ENCODE measurements at places on chromosomes 5 and 9.

DNA sequence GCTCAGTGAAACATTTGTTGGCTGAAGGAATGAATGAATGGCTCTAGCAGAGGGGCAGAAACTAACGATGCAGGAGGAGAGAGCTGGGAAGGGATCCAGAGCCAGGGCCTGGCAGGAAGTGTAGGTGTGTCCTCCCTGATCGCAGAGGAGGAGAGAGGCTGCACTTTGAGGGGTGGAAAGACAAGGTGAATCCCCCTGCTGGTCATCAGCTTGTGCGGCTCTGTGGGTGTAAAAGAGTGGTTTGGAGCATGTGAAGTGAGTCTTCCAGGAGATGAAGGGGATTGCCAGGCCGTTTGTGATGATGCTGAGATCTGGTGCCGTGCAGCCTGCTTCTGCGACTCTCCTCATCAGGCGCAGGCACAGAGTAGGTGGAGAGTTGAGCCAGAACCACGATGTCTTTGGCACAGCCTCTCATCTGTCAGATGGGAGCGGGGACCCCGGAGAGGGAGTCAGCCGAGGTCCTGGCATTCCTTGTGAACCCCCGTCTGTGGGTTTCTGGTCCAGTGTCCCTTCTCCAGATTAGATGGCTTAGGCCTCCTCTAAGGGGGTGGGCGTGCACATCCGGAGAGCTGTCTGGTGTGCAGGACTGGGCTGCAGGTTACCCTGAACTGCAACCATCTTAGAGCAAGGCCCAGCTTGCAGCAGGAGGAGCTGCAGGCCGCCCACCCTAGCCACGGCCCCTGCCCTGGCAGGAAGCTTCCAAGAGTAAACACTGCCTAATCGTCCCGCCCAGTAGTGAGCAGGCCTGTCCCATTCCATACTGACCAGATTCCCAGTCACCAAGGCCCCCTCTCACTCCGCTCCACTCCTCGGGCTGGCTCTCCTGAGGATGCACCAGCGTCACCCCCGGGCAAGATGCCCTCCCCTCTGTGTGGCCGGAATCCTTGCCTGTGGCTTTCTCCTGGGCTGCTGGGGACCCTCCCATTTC is at the start of gene ADAMTS13:
Gene ADAMTS13, plus strand, starts transcription at position 753 of the 928 bp plus-strand sequence. Its CDS starts 77 bp downstream, at position 830.
- no peak for DNase-seq

GRCh38 chr5:122154491-122154890 is 25.1 kb downstream of the ZNF474 start:
- no peak for DNase-seq

- DNase-seq: no peak
These were observed 11.2 kb downstream of the LIX1 start for GRCh38 chr5:97131139-97131710.

DNA sequence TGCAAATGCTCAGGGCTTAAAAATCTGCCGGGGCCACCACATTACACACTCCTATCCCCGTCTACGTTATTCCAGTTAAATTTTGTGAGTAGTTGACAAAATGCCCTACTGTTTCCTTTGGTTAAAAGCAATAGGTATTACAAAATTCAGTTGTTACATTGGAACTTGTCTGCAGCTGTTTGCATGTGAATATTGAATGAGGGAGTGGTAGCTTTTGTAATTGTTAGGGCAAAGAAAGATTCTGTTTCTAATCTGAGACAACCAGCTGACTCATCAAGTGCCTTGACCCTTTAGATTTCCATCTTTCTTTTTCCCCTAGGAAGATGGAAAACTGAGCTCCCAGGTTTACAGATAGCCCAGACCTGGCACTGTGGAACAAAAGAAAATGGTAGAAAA is 30.2 kb downstream of the MAML1 start:
- DNase-seq: no peak

DNA sequence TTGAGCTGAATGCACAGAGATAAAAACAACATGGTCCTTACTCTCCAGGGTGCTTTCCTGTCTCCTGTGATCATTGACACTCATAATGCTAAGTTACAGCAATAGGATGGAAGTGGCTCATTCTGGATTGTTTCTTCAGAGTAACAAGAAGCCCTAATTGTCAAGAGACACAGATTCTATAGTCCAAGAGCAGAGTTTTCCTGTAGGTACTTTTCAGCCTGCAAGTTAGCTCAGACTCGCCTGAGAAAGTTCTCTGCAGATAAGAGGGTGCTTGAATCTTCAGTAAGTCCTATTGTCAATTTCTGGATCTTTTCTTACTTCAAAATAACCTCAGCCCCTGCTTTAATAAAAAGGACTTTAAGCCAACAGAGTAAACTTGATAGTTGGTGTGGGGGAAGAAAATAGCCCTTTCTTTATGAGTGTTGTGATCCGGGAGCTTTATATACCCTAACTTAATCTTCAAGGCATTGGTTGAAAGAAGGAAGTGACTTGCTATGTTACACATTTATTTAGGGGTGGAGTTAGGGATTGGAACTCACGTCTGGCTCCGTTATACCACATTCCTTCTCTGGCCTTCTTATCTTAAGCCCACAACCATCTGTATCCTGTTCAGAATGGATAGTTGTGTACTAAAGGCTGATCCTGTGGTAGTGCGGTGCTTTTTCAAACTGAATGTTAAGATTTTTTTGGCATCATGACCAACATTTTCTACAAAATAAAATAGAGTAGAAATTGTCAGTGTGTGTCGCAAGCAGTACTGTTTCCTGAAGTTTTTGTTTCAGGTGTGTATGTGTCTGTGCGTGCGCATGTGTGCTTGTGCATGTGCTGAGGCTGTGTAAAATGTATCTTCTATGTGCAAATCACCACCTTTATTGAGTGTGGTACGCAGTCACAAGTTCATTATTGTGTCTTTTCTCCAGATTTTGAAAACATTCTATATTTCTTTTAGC is 173.9 kb downstream of the WDR70 start:
- DNase-seq: no peak

DNA sequence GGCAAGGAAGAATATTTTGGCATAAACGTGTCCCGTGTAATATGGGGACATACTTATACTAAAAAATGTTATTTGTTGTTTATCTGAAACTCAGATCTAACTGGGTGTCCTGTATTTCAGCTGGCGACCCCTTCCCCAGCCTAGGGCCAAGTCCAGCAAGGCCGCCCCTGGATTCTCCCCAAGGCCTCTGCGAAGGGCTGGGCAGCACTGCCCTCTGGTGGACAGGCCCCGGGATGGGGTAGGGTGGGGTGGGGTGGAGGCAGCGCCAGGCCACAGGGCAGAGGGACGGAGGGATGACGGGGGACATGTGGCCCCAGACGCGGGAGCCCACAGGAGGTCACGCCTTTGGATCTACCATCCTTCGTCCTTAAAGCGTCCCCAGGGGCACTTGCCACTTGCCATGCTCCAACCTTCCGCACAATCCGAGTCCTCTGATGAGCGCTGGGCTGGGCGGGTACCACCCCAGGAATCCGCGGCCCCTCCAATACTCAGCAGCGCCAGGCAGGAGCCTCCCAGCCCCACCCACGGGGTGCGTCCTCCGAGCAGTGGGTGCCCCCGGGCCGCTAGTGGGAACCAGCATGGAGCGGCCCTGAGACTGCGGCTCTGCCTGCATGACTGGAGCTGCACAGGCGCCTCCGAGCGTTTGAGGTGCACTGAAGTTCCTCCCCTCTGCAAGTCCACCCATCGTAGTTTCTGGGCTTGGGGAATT is 7.1 kb upstream of the AGPAT2 start:
- peak; percentile 28 for DNase-seq

GRCh38 chr5:152439791-152440190 is 34.7 kb upstream of the NMUR2 start:
- no peak for DNase-seq

DNA sequence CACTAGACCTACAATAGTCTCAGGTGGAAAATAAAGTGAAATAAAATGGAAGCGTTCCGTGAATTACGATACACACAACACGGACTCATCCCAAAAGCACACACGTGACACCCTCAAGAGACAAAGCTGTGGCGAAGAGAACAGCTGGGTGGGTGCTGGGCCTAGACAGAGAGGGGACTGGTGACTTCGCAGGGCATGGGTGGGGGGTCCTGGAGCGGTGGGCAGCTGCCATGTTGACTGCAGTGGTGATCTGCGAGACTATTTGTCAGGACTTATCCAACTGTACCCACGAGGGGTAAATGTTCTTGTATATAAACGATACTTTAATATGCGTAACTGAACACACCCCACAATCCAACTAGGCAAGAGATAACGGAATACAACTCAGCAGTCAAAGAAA is 52.0 kb downstream of the GOLM1 start:
- no peak for DNase-seq

DNA sequence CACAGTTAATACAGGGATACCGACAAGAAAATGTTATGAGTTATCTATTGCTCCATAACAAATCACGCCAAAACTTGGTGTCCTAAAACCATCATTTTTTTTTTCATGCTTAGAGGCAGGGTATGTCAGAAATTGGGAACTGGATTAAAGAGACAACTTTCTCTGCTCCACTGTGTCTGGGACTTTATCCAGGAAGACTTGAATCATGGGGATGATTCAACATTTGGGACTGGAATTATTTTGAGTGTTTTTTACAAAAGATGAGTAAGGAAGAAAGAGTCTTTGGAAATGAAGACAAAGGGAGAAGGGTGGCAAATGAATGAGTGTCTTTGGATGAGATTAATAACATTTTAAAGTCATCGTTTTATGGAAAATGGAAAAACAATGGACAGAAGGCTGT is 1883.7 kb upstream of the C9orf72 start:
- no peak for DNase-seq

DNA sequence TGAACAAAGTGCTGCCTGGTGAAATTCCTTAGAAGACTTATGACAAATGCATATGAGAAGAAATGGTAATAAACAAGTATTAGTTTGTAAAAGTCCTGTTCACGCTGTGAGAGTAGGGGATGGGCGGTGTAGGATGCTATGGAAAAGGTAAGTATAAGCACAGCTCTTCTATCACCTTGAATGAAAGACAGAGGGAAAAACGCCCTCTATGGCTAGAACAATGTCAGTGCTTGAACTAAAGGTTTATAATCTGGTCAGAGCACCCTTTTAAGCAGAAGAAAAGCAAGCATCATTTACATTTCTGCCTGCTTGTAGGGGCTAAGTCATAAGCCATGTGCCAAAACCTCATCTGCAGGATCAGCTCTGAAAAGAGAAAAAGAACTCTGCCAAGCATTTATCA is 115.2 kb downstream of the LHFPL2 start:
- DNase-seq: no peak

DNA sequence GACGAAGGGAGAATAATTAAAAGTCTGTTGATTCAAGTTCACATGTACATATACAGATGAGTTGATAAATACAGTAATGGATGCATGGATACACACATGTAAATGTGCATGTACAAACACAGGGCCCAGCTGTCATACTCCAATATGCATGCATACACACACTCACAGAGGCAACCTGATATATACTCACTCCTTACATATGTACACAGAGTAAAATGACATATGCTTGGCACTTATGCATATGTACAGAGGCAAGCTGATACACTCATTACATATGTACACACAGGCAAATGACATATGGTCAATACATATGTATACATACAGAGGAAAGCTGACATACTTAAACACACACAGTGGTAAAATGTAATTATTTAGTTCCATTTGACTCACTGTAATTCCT is 7.2 kb upstream of the TMEFF1 start:
- no peak for DNase-seq

- DNase-seq: no peak
These were observed 372.7 kb downstream of the ICE1 start for GRCh38 chr5:5795074-5795771.

- no peak for DNase-seq
These were observed 38.6 kb upstream of the FBP1 start for GRCh38 chr9:94677929-94678328.

DNA sequence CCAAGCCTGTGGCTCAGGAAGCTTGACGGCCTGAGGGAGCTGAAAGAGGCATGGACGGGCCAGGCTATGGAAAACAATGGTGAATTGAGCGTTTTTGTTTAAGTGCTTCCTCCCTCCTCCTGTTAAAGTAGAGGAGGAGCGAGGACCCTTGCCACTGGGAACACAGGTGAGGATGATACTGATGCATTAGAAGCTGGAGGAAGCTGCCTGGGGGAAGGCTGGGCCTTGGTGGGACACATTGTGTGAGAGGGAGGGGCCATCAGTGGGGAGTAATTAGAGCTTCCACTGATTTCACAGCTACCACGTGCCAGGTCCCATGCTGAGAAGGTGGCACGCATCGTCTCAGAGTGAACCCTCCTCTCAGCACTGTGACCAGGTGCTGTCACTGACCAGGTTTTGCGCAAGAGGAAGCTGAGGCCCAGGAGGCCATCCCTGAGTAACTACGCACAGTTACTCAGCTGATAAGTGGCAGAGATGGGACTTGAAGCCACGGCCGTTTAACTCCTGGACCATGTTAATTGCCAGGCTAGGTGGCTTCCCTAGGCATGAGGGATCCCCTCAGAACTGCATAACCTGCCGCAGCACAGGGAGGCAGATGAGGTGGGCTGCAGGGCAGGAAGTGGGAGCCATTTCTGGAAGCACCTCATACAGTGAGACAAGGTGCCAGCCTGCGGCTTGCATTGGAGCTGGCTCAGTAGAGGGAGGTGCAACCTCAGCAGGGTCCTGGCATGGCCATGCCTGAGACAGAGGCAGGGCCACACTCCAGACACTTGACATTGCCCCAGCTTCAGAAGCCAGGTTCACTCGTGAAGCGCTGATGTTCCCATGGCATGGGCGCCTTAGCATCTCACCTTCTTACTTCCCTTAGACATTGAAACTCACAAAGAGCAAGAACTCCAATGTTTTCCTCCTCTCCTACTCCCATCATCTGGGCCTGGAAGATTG is 195.3 kb upstream of the MVB12B start:
- DNase-seq: no peak

- no peak for DNase-seq
These were observed 795 bp upstream of the ASS1 start for GRCh38 chr9:130443840-130444492.

GRCh38 chr5:160769301-160769700 is 82.7 kb downstream of the ATP10B start:
- no peak for DNase-seq

GRCh38 chr9:129317179-129318011 is 139.3 kb upstream of the IER5L start:
- DNase-seq: no peak

GRCh38 chr5:138661291-138661960 is 86.2 kb upstream of the HSPA9 start:
- DNase-seq: no peak

GRCh38 chr9:99121604-99122003 is 16.7 kb downstream of the TGFBR1 start:
- no peak for DNase-seq

DNA sequence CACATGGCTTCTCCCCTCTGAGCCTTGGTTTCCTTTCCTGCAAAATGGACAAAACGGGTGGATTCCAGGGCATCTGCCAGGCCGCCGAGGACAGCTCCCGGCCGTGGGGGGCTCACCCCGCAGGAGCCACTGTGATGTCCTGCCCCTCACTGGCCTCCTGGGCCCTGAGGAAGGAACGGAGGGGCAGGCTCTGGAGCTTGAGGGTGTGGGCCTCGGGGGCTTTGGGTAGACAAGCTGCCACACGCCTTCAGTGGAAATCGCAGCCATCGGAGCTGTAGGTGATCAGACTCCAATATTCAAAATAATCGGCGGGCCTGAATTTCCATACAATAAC is 32.2 kb upstream of the UBAC1 start:
- DNase-seq: no peak

DNA sequence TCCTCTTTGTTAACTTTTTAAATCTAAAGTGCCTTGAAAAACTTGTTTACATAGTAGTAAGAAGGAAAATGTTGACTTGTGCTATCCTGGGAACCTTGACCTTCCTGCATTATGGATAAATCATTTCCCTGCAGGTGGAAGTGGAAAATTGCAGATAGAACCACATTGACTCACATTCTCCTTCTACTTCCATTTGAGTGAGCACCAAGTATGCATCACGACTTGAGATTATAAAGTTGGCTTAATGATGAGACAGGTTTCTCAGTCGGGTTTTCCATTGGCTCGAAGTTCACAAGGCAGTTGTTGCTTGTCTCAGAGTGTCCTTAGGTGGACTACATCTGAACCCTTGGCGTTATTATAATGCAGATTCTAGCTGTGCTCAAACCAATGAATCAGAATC is 39.9 kb downstream of the DOCK8 start:
- no peak for DNase-seq
